ENCODE measurements at places on chromosomes 11 and 22. TPM values are rescaled to one million over a fixed set of nuclear protein-coding genes. Genes with fewer than 3 reads are reported as not detected.

Gene OR52N4
- 10.3 TPM for polyA plus RNA-seq

Gene MYOD1
- not detected for polyA plus RNA-seq

Gene HEPHL1
- not detected for polyA plus RNA-seq

Gene OR51A2
- not detected for polyA plus RNA-seq

Gene HOATZ
- not detected for polyA plus RNA-seq

Gene B3GAT1
- 0.06 TPM for polyA plus RNA-seq

Gene SLC37A2
- 4.1 TPM for polyA plus RNA-seq

Gene SOX10
- not detected for polyA plus RNA-seq

Gene OR51B4
- 0.21 TPM for polyA plus RNA-seq

Gene RFPL1
- not detected for polyA plus RNA-seq

Gene IGSF9B
- 0.07 TPM for polyA plus RNA-seq

Gene PLA2G3
- not detected for polyA plus RNA-seq

Gene GSC2
- polyA plus RNA-seq = not detected

Gene GLYAT
- polyA plus RNA-seq = not detected

Gene POU2AF1
- polyA plus RNA-seq = 186 TPM

Gene C22orf31
- polyA plus RNA-seq = not detected

Gene CHST1
- polyA plus RNA-seq = not detected

Gene CASP5
- polyA plus RNA-seq = 0.09 TPM

Gene CABP4
- 3.2 TPM for polyA plus RNA-seq

Gene SDHD
- polyA plus RNA-seq = 33.5 TPM
